ENCODE measurements at places on chromosomes 11 and 22.

GRCh38 chr11:8726395-8726794, 43.8 kb downstream of the RPL27A start:
- DNase-seq, result no peak

GRCh38 chr11:111748035-111748804, 18.0 kb downstream of the PPP2R1B start:
- DNase-seq, result no peak

GRCh38 chr22:26445577-26446275, 16.7 kb downstream of the ASPHD2 start:
- DNase-seq, result no peak

DNA sequence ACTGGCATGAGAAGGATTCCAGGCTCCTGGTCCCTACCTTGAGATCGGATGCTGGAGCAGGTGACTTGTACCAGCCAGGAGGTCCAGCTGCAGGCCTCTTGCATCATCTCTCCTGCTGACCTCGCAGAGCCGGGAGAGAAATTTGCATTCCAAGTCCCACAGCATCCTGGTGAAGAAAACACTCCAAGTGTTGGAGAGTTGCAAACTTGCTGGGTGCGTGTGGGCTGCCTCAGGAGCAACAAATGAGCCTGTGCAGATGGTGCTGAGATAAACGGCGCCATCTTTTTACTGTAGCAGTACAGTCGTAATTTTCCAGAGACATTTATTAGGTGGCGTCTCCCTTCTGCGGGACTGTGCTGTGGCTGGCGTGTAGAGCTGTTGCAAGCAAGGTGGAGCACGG, 32.1 kb upstream of the ZBTB16 start:
- DNase-seq, result no peak

DNA sequence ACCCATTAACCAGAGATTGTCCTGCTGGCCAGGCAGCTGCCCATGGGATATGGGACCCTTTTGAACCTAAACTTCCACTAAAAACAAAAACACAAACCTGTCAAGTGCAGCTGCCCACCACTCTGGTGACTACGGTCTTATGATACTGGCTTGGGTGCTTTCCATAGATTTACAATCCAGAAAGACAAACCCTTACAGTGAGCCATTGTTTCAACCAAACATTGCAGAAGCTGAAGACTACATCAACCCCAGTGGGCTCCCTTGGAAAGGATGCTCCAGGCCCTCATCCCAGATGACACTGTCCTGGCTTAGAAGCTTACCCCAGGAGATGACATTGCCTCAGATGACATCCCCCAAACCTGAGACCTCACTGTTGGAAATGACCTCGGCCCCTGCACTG, 56.9 kb upstream of the WNT11 start:
- no peak for DNase-seq

DNA sequence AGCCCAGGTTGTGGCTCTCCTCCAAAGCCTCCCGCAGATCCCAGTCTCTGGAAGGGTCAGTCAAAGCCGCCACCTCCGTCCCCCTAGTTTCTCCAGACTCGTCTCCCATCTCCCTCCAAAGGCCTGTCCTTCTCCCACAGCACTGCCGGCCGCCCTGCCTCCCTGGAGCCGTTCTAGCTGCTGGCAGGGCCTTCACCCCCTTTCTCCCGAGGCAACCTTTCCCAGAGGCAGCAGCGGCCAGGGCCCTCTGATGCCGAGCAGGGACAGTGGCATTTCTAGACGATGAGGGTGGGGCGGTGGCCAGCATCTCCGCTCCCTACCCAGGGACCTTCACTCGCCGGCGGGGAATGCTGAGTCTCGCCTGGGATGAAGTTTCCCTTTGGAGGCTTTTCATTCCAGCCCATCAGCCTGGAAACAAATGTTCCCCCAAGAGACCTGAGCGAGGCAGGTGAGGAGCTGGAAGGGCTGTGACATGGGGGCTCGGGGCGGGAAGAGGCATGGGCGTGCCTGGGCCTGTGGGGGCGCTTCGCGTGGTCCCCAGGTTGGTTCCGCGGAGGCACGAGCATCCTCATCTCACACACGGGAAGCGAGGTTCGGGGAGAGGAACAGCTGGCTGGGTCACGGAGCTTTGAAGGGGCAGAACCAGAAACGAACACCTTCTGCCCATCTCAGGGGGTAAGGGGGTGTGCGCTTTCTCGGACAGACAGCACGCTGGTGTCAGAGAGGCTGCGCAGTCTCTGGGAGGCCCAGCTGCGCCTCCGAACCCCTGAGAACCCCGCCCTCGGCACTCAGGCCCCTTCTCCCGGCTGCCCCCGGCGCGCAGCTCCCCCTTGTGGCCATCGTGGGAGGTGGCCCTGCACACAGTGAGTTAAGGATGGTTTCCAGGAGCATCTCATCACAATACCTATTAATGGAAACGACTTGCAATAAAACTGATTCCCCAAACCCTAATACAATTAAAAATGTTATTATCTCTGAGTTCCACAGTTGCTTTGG, 18.1 kb upstream of the KLHL35 start:
- no peak for DNase-seq

DNA sequence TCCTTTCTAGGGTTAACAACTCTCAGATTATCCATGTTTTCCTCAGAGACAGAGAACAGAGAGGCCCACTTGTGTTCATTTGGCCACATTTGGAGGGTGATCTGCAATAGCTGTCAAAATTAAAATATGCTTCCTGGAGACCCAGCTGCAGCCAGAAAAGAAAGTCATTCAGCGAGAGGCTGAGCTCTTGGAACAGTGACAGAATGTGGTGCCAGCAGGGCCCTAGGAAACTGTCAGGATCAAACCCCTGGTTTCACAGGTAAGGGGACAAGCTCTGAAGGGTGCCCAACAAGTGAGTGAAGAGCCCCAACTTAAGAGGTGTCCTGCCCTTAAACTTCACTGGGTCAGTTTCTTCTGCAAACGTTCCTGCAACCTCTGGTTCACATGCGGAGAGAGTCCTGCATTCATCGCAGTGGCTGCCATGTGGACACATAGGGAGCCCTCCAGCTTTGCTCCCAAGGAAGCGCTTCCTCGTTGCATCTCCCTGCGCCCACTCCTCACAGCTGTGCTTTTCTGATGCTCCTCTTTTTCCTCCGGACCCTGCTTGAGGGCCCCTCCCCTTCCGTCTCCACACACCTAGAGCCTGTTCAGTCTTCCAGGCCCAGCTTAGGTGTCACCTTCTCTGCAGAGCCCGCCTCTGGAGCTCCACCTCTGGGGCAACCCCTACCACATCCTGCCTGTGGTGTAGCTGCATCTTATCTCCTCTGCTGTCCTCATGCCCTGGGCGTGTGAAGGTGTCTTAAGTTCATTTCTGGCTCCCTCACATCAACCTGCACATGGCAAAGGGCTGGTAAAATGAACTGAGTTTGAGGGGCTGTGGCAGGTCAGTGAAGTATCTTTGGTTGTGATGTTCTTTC, 3.9 kb downstream of the UCP3 start:
- peak; percentile 90 for DNase-seq

GRCh38 chr22:23222033-23222792, 41.9 kb downstream of the BCR start:
- DNase-seq, result no peak

GRCh38 chr11:9203691-9204311, 61.3 kb downstream of the DENND5A start:
- peak; percentile 26 for DNase-seq

GRCh38 chr11:85182441-85183387, 444.4 kb downstream of the DLG2 start:
- no peak for DNase-seq

DNA sequence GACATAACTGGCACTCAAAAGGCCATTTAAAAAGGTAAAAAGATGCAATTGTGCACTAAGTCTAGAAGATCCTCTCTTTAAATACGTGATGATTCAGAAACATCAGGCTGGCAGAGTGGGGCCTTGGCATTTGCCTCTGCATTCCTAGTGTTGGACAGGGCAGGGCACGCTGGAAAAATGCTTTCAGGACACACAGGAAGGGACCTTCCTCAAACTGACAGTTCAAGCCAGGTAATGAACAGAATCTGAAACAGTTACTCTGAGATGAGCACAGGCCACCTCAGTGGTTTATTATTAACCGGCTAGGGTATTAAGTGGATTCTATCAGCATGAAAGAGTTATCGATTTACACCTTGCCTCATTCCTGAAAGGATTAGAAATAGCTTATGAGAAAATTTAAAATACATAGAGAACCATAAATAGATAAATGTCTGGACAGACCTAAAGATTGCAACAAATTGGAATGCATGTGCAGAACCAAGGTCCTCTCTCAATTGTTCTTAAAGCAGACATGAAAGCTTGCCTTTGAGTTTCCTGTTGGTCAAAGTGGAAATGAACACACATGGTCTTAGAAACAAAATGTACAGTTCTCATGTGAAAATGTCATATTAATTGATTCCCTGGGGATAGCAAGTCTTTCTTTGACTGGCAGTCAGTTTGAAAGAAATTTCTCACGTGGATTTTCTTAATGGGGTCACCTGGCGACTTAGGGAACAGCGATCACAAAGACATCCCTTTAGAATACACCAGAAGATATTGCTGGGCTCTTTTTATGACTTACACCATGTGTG, 21.5 kb upstream of the CSNK2A3 start:
- DNase-seq, result no peak

GRCh38 chr11:2310073-2310785, 8.4 kb downstream of the TSPAN32 start:
- no peak for DNase-seq

Measured in CD4-positive, alpha-beta T cell treated with Interleukin-4 for 1 hour (primary cell).